Stimulated activated CD8-positive, alpha-beta memory T cell treated with anti-CD3 and anti-CD28 coated beads, Interleukin-4, amount 100 ng/mL, for 1 hour (primary cell): ENCODE measurements at places on chromosomes 7 and 10.

- DNase-seq: no peak
Measured at GRCh38 chr7:81053623-81054022, 134.8 kb upstream of the SEMA3C start.

GRCh38 chr10:53122281-53122680 is 349.7 kb upstream of the MBL2 start:
- DNase-seq: no peak

- no peak for DNase-seq
Measured at GRCh38 chr7:151472644-151473380, 32.9 kb upstream of the CRYGN start.

DNA sequence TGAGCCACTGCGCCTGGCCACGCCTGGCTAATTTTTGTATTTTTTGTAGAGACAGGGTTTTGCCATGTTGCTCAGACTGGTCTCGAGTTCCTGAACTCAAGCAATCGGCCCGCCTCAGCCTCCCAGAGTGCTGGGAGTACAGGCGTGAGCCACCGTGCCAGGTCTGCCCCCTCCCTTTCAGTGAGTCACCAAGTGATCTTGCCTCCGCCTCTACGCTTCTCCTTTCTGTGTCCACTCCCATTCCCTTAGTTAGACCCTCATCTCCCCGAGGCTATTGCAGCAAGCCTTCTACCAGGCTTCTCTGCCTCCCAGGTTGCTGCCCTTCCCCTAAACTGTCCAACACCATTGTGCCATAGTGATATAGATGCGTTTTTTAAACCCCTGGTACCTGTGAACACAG is 32.9 kb downstream of the CDC123 start:
- DNase-seq: no peak

DNA sequence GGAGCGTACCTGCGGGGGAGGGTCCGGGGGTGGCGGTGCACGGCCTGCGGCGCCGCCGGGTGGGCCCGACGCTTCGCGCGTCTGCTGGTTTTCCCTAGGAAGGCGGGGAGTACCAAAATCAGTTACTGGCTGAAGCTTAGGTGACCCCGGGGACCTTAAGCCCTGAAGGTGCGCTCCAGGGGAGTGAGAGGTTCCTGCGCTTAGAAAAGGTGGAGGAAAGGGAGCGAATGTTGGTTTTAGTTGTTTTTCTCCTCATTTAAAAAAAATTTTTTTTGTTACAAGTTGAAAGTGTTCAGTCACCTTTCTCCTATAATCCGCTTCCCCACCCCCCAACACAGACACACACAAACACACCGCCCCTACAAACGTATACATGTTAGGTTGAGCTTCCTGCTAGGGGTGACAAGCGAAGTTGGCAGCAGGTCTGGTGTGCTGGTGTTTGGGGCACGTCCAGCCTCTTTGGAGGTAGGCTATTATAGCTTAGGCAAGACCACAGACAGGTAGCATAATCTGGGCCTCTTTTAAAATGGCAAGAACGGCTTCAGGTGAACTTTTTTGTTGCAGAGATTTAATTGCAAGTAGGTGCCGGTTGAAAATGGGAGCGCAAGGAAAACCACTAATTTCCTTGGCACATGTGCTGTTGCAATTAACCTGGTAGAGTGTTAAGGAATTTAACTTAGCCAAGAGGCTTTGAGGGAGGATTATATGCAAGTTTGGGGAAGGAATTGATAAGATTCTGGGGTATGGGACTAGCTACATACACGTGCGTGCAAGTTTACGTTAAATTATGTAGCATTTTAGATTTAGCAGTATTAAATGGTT is 945 bp downstream of the ADD3 start:
- no peak for DNase-seq

DNA sequence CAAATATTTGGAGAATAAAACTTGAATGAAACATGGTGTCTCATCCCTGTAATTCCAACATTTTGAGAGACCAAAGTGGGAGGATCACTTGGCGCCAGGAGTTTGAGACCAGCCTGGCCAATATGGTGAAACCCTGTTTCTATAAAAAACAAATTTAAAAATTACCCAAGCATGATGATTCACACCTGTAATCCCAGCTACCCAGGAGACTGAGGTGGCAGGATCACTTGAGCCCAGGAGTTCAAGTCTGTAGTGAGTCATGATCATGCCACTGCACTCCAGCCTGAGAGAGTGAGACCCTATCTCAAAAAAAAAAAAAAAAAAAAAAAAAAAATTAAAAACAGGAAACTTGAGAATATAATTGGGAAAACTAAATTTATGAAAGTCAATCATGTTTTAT is 481.1 kb downstream of the SEMA3D start:
- DNase-seq: no peak

GRCh38 chr10:101545898-101546297 is 42.2 kb downstream of the POLL start:
- no peak for DNase-seq

GRCh38 chr10:97842656-97843280 is 6.9 kb upstream of the GOLGA7B start:
- DNase-seq: no peak

- no peak for DNase-seq
Measured at GRCh38 chr7:42237811-42238541, 967 bp upstream of the GLI3 start.

- DNase-seq: no peak
Measured at GRCh38 chr10:80787952-80788351, 250.2 kb downstream of the SH2D4B start.
